Suprapubic skin (tissue), 4 donors: ENCODE measurements at places on chromosomes 11 and 22.
A peak's percentile ranks its signal among the peaks of the same experiment; 100 is the strongest.

DNA sequence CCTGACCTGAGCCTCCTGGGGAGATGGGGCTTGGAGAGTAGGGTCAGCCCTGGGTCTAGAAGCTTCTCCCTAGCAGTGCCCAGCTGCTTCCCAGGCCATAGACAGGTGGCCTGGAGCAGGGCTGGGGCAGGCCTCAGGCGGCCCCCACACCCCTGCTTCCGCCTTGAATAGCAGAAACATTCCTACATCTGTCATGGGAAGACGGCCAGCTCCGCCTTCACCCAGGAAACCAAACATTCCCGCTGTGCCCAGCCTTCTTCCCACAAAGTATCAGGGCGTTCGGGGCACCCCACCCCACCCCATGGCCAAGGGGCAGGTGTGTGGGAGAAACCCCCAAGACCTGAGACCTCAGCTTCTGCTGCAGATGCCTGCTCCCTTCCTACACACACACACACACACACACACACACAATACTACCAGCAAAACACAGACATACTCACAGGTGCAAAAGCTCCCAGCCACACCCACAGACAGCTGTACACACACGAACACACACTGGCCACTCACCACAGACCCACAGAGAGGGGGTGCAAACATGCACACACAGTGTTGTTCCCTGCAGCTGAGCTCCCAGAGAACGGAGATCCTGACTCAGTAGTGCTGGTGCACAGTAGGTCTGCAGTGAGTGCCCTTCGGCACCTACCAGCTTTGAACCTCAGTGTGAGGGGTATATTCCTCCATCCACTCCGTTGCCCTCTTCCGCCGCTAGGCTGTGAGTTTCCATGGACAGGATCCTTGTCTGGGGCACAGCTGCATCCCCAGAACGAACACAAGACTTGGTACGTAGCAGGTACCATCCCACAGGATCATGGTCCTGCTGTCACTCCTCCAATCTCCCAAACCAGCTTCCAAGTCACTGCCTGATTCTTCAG is 37.4 kb downstream of the PDGFB start:
- DNase-seq, result peak; percentile 60

DNA sequence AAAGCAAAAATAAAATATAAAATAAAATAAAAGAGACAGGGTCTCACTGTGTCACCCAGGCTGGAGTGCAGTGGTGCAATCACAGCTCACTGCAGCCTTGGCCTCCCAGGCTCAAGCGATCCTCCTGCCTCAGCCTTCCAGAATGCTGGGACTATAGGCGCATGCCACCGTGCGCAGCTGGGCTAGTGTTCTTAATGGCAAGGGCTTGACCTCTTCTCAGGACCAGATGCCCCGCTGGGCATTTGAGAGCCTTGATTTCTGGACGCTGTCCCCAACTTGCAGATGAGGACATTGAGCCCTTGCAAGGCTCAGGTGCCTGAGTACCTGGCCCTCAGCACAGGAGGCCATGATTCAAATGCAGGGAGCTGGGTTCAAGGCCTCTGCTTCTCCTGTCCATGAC is 82.6 kb downstream of the DHCR7 start:
- DNase-seq, result no peak

DNA sequence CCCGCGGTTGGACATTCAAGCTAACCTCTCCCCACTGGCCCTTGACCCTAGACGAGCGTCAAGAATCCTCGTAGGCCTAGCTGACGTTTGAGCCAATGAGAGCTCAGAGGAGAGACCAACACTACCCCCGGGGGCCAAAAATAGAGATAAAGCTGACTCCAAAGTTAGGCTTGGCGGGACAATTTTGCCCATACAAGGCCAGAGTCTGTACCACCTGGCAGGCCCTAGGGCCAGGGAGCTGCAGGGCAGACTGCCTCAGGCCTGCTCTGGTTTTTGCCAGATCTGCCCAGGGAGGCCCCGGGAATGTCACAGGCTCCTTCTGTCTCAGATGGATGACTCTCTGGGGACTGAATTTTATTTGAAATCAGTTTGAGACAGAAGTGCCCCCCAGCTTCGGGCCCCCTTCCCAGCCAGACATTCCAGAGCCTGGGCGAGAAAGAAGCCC is 40.8 kb upstream of the ACCSL start:
- DNase-seq, result no peak

DNA sequence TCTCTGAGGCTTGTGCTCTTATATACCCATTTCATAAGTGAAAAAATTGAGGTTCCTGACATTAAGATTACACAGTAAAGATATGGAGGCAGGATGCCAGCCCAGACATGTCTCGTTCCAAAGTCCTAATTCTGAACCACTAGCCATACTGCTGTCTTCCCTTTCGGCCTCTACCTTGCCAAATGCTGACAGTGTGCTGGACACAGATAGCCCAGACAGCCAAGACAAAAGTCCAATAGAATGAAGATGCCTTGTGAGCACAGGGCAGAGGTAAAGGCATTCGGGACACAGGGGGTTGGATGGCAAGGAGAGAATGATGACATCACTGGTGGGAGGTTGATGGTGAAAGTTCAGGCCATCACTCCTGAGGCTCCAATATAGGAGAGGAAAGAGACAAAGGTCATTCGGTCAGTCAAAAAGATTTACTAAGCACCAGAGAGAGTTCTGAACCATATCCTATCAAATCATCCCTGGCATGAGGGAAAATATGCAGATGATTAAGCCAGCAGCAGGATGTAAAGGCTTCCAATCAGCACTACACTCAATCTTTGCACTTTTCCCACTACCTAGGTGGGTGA is 174.0 kb upstream of the MTMR2 start:
- no peak for DNase-seq

DNA sequence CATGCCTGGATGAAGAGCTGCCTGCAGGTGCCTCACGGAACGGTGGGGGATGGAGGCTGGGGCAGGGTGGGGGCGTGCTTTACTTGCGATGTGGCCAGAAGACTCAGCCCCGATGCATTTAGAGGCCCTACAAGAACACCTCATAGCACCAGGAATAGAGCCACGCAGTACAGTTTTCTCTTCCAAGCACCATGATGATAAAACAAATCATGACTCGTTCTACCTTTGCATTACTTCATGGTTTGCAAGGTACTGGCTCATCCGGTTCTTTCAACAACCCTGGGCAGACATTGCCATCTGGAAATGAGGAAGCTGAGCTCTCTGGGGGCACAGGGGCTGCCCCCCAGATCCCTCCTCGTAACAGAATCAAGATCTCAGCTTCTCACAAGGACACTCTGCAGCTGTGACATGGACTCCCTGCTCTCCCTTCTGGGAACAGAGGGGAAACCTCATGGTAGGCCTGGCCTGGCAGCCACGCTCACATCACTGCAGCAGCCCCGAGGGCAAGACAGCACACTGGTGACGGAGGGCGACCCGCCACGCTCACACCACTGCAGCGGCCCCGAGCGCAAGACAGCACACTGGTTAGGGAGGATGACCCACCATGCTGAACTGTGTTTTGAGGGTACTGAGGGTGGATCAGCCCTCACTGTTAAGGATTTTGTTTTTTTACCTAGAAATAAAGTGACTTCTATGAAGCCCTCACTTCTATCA is 46.9 kb downstream of the PHF21B start:
- no peak for DNase-seq

GRCh38 chr11:116459185-116460045 is 313.4 kb downstream of the BUD13 start:
- no peak for DNase-seq

GRCh38 chr11:62602141-62603071 is 741 bp upstream of the MTA2 start:
- DNase-seq, result peak; percentile 87

DNA sequence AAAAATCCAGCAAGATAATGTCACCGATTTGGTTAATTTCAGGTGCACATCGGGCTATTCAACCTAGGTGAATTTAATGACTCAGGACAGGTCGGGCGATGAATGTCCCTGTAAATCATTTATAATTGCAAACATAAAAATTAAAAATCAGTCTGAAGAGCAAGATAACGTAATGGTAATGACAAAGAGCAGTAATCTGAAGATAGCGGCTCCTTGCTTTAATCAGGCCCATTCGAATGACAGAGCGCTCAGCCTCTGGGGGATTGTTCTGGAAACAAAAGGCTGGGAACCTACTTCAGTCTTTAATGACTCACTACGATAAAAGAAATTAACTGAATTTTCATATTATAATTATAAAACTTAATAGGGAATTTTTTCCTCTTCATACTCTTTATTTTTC is 61.3 kb downstream of the RCN1 start:
- DNase-seq, result no peak

- no peak for DNase-seq
Measured at GRCh38 chr22:36363349-36363981, 24.3 kb downstream of the MYH9 start.

- no peak for DNase-seq
Measured at GRCh38 chr11:121372671-121373429, 79.3 kb upstream of the SORL1 start.

DNA sequence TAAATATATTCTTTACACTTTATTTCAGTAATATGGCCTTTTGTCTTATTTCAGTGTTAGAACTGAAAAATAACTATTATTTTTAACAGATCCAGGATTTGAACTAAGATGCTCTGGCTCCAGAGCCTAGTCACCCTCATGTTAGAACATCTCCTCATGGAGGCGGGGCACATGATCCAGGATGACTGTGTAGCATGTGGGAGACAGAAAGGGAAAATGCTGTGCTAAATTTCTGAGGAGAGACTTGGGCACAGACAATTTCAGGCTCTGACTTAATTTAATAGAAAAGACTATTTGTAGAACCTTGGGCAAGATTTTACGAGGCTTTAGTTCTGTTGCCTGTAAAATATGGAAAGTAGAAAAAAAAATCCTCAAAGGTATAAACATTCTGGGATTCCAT is 24.1 kb downstream of the CTSC start:
- no peak for DNase-seq

GRCh38 chr11:24574461-24574860 is 77.6 kb downstream of the LUZP2 start:
- DNase-seq, result no peak

- no peak for DNase-seq
Measured at GRCh38 chr11:78791254-78791653, 216.6 kb upstream of the NARS2 start.

DNA sequence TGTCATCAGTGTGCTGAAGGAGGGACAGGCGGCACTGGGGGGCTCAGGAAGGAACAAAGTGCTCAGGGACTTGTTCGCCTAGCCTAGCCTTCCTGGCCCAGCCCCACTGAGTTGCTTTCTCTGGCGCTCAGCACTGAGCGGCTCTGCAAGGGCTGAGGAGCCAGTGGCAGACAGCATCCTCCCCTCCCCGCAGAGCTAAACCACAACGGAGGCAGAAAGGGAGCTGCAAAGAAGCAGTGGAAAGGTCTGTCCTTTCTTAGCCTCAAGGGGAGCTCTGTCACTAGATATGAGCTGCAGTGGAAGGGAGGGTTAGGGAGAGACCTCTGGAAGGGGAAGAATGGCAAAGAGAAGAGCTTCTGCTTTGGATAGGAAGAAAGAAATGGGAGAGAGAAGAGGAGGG is 89.7 kb upstream of the PHOX2A start:
- DNase-seq, result no peak

GRCh38 chr11:28259177-28259843 is 151.1 kb downstream of the METTL15 start:
- no peak for DNase-seq

DNA sequence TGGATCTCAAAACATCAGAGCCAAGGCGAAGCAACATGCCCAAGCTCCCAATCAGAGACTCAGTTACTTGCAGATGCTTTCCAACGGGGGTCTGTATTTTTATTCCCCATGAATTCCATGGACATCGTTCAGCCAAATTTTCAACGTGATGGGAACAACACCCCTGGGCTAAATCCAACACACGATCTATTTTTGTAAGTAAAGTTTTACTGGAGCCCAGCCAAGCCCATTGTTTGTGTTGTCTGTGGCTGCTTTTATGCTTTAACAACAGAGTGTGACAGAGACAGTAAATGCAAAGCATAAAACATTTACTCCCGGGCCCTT is 33.7 kb downstream of the SLC5A1 start:
- no peak for DNase-seq

DNA sequence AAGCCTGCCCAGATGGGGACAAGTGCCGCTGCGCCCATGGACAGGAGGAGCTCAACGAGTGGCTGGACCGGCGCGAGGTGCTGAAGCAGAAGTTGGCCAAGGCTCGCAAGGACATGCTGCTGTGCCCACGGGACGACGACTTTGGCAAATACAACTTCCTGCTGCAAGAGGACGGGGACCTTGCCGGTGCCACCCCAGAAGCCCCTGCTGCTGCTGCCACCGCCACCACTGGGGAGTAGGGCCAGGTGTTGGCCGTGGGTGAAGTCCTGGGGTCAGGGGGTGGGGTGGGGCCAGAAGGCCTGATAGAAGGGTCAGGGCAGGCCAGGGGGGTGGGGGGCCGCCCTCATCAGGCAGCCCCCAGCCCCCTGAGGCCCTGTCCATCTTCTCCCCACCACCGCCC is 24.6 kb upstream of the TEF start:
- DNase-seq, result no peak

DNA sequence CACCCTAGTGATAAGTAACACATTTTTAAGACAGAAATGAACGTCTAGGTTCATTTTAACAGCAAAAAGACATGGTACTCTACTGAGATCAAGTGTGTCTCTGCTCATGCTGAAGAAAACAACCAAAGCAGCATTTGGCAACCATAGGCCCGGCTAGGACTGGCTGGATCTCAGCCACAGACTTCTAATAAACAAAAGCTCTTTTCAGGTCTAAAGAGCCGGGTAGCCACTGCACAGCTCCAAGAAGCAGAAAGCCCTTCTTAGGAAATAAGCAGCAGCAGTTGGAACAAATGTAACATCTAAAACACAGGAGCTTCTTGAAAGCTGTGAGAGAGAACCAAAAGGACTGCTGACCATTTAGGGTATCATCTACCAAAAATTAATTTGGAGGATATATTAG is 37.6 kb downstream of the PITPNB start:
- no peak for DNase-seq

DNA sequence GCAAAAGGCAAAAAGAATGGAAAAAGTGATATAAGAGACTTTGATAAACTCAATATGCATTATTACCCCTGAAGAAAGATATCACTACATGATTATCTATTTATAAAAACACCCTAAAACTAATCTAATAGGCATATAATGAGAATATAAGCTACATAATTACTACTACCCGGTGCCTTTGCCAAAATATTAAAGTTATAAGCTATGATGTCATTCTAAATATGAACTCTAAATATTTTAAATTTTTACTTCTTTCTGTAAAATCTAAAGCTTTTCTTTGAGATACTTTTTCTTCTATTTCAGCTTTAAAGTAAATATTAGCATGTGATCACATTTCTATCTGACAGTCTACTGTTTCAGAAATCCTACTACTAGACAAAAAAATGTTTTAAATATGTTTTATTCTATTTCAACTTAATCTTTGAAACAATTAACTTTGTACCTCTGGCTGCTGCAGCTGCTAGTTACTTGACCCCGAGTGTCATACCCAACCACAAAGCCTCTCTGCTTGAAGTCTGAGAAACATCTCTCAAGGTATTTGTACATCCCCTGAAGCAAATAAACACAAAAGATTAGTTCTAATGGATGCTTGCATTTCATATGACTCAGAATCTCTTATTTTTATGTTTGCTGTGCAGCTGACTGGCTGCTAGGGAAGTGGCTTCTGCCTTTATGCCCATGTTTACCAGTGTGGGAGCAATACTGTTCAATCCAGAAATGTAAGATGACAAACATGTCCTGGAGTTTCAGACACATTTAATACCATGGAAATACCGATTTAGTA is 26.8 kb downstream of the PGM2L1 start:
- no peak for DNase-seq

- no peak for DNase-seq
Measured at GRCh38 chr11:90373971-90374370, 151.1 kb upstream of the CHORDC1 start.

- DNase-seq, result no peak
Measured at GRCh38 chr11:134686460-134687061, 274.5 kb upstream of the B3GAT1 start.

GRCh38 chr22:46515208-46516111 is 22.0 kb downstream of the CELSR1 start:
- no peak for DNase-seq

GRCh38 chr11:60566776-60567175 is 51.6 kb downstream of the MS4A13 start:
- no peak for DNase-seq
